ENCODE measurements at places on chromosomes 2 and 18. TPM values are rescaled to one million over a fixed set of nuclear protein-coding genes. Genes with fewer than 3 reads are reported as not detected.

DNA sequence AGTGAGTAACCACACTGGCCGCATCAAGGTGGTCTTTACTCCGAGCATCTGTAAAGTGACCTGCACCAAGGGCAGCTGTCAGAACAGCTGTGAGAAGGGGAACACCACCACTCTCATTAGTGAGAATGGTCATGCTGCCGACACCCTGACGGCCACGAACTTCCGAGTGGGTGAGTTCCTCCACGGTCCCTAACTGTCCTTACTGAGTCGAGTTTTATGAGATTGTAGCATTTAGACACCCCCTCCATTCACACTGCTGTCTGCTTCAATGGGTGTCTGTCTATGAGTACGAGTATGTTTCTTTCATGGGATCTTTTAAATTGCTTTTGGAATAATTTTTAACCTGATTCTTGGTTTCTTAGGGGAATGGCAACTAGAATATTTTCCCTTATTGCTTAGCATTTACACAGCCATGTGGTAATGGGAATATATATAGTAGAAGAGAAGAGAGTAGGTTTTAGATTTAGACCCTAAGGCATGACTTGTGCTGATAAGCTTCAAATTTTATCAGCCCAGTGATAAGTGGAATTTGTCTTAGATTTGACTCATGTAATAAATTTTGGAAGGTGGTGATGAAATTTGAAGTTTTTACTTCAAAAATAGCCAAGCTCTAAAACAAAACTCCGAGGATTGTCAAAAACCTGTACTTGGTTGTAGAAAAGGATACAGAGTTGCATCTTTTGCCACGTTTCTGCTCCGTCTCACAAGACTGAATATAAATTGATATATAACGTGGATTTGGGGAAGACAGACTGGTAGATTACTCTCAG is 188.2 kb downstream of the LTBP1 start:
- no peaks in the 10 kb centered on the region for H3K27me3 ChIP-seq
- no peak overlapping the region for H3K4me3 ChIP-seq
- H3K4me1 ChIP-seq, result no peaks in the 10 kb centered on the region
- H3K27ac ChIP-seq, result no peak overlapping the region
- no peaks in the 10 kb centered on the region for H3K36me3 ChIP-seq
- DNase-seq, result no peak

DNA sequence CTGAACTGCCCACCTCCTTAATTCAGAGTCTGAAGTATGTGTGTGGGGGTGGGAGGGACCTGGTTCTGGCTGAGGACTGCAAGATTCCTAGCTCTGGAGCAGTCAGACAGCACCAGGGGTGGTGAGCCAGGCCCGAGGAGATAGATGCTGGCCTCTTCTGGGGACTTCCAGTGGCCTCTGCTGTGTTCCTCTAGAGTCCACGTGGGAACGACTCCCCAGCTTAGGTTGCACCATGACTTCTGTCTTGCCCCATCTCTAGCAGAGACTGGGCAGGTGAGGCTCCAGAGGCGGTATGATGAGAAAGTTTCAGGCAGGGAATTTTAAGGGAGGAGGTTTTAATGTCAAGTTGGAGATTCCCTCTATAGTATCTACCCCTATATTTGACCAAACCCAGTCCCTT is 22.0 kb upstream of the RESP18 start:
- no peak overlapping the region for H3K4me3 ChIP-seq
- H3K4me1 ChIP-seq, result no peaks in the 10 kb centered on the region
- H3K27me3 ChIP-seq, result peaks cover 2% of the 10 kb centered on the region
- no peak for DNase-seq

GRCh38 chr2:190404487-190404886 is 3.7 kb upstream of the MFSD6 start:
- peaks cover 12% of the 10 kb centered on the region for H3K4me1 ChIP-seq
- no peaks in the 10 kb centered on the region for H3K27me3 ChIP-seq
- no peak for DNase-seq
- H3K27ac ChIP-seq, result no peak overlapping the region
- H3K36me3 ChIP-seq, result no peaks in the 10 kb centered on the region
- no peak overlapping the region for H3K4me3 ChIP-seq

DNA sequence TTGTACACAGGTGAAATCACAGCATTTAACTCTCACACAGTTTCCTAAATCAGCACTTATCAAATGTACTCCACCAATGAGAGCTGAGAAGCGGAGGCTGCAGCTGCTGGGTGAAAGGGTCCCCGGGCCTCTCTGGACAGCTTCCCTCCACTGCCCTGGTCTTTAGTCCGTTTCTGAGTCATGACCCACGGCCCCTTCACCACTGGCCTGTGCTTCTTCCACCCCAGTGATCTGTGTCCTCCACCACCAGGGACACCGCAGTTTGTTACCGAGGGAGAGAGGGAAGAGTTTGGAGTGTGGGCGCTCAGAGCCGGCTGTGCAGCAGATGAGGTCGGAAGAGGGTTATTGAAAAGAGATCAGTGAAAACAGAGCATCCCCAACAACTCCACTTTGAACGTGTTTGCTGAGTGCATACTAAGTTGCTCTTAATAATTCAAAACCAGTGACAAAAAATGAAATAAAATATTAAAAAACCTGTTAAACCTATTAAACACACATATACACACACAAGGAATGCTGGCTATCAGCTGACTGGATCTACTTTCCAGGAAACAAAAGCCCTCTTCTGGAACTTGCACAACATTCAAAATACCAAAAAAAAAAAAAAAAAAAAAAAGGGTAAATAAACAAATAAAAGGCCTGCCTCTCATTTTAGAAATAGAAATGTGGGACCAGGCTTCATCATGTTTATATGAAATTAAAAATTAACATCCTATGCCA is 54.1 kb downstream of the PXDN start:
- no peak for DNase-seq
- H3K36me3 ChIP-seq, result no peaks in the 10 kb centered on the region
- no peaks in the 10 kb centered on the region for H3K4me1 ChIP-seq
- H3K4me3 ChIP-seq, result no peak overlapping the region
- no peak overlapping the region for H3K27ac ChIP-seq

RNF125 gene
- 33.6 TPM for total RNA-seq

PEX13 gene
- 22.8 TPM for total RNA-seq

CMPK2 gene
- total RNA-seq, result 8.1 TPM

TRIM54 gene
- total RNA-seq, result not detected
